ENCODE measurements at places on chromosomes 7 and 10.

DNA sequence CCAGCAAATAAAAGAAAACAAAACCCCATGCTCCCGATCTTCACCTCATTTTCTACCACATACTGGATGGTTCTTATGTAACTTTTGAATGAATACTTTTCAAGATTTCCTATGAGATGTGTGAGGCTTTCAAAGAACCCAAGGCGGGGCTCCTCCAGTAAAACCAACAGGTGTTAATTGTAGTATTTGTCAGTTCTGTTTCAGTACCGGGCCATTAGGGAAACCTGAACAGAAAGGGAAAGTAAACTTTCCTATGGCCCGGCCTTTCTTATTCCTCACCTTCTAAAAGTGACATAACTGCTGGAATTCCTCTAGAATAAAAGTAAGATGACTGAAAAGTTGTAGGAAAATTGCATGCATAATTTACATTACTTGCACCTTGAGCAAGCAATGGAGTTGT, 672.9 kb downstream of the MAGI2 start:
- no peak for DNase-seq

DNA sequence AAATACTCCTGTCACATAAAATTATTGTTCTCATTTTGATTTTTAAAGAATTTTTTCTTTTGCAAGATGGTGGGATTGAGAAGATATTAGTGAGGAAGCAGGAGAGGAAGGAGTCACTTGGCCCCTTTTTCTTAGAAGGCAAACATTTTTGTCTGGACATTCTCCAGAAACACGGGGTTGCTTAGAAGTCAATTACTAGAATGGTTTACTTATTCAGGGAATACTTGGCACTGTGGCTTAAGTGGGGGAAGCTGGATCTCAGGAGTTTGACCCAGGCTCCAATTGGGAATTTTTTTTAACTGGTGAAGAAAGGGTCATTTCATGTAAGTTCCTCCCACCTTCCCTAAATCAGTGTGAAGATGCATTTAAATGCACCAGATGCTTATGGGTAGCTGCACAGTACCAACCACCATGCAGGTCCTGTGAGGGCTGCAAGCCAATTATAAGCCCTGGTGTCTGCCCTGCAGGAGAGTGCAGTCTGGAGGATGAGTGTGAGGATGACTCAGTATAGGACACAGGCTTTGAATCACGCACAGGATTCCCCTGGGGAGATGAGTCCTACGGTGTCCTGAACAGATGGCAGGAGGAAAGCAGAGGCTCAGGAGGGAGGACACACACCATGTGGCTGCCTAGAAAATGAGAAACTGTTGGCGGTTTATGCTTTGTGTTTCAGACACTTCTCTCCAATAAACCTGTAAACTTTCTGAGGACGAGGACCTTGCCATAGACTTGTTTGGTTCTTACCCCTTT, 299.1 kb downstream of the PLXNA4 start:
- no peak for DNase-seq

- no peak for DNase-seq
Measured at GRCh38 chr10:117547016-117547715, 4.6 kb downstream of the EMX2 start.

- no peak for DNase-seq
Measured at GRCh38 chr7:80767654-80768053, 129.2 kb downstream of the CD36 start.

DNA sequence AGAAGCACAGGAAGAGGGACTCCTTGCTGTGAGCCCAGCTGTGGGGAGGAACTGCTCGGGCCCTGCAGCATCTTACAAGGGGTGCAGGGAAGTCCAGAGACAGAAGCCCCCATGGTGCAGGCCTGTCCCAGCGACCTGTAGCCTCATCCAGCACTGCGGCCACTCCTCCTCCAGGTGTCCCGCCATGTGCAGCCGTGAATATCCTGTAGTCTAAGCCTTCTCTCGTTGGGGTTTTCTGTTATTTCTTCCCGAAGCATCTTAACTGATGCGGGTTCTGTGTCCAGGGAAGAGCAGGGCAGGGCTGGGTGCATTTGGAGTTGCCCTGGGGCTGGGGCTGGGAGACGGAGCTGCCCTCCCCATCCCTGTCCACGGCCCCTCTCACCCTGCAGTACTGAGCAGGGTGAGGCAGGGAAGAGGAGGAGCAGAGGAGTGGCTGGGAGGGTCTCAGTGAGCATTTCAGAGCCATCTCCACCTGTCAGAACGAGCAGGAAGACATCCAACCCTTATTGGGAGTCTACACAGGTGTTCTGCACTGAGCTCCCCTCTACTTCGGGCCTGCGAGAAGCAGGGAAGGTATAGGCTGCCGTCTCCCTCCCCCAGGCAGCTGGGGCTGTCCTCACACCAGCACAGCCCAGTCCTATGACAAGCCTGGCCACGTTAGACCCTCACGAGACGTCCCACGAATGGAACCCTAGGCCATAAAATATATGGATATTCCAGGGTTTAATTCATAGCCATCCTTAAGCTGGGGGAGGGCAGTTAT, 494.5 kb downstream of the DNAJB6 start:
- no peak for DNase-seq

DNA sequence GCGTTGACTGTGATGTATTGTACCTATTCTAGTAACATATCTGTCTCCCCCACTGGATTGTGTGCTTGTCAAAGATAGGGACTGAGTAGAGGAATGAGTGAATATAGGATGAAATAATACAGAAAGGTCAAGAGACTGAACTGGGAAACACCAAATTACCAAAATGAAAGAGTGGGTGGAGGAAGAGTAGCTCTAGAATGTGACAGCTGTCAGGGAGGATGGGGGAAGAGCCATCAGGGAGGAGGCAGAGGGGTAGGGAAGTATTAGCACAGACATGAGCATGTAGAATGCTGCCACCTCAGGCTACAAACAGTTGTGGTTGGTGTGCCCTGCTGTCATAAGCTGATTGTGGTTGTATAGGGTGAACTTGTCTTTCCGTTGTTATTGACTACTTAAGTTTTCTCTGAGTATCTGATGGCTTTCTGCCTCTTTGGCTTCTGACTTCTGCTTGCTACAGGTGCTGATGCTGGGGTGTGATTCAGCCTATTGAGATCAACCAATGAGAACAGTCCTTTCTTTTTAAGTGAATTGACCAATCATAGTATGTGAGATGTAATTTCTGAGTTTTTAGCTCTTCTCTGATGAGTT, 5.6 kb downstream of the CCSER2 start:
- DNase-seq = peak; percentile 21

DNA sequence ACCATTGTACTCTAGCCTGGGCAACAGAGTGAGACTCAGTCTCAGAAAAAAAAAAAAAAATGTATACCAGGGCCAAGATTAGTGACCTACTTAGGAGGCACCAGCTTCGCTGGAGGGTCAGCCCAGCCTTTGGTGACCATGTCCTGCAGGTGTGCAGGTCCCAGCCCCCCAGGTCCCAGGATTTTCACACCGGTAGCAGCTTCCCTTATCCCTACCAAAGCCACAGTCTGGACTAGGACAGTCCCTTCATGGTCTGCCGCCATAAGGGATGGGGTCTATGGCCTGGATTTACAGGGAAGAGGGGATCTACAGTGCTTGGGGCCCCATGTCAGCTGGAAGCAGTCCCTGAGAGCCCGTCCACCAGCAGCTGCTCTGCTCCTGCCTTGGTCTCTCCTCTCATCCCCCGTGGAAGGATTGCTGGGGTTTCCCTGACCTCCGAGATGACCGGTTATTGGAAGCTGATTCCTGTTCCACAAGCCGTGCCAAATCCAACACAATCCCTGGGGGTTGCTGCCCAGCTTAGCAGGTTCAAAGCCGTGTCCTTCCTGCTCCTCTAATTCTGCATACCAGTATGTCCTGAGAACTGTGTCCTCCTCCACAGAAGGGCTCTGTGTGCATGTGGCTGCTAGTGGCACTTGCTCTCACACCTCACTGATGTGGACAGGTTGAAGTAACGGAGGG, 11.0 kb upstream of the NDUFB2 start:
- DNase-seq = no peak

GRCh38 chr10:48463318-48464003, 141.4 kb downstream of the ARHGAP22 start:
- DNase-seq = no peak

- no peak for DNase-seq
Measured at GRCh38 chr10:787933-788651, 98.6 kb upstream of the DIP2C start.

DNA sequence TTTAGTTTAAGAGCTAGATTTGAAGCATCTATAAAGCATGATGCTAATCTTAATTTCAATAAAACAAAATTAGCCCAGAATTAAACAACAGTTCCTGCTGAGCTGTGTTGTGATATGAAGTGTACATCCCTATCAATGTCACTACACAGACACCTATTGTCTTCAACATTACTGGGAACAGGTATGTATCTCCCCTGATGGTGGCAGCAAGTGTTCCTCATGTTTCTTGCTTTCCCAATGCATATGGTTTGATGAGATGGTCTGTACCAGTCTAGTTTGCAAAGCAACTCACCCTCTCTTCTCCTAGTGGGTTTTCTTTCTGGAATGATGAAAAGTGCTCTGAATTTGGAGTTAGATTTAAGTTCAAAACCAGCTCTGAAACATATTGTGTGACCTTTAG, 38.1 kb downstream of the TSPAN12 start:
- no peak for DNase-seq

- DNase-seq = no peak
Measured at GRCh38 chr10:128147064-128147463, 20.8 kb upstream of the MKI67 start.

DNA sequence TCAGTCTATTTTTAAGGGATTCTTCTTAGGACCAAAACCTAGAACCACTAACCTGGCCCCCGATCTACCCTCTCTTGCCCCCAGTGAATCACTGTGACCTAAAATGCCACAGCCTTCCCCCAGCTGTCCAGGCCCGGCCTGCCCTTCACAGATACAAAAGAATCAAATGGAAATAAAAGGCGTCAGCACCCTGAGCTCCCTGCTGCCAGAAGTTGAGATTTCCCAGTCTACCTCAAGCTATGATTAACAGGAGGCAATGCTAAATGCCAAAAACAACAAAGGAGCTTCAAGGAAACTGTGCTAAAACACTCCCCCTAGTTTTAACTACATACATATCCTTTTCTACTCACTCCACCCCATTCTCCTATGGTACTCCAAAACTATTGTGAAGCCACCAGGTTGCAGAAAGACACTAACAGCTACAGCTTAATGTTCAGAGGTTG, 67.8 kb downstream of the GSAP start:
- DNase-seq = no peak

DNA sequence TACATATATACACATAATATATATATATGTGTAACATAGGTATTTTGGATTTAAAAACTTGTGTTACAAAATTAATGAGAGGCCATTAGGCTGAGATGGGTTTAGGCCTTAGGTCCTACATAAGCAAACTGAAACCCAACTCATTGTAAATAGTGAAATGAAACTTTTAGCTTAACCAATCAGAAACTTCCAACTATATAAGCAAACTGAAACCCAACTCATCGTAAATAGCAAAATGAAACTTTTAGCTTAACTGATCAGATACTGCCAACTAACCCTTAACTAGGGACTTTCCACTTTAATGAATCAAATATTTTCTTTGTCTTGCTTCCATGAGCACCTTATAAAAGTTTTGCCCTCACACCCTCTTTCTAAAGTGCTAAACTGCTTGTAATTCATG, 17.3 kb upstream of the SAMD9L start:
- no peak for DNase-seq

- no peak for DNase-seq
Measured at GRCh38 chr10:103793920-103794883, 61.2 kb downstream of the SH3PXD2A start.

DNA sequence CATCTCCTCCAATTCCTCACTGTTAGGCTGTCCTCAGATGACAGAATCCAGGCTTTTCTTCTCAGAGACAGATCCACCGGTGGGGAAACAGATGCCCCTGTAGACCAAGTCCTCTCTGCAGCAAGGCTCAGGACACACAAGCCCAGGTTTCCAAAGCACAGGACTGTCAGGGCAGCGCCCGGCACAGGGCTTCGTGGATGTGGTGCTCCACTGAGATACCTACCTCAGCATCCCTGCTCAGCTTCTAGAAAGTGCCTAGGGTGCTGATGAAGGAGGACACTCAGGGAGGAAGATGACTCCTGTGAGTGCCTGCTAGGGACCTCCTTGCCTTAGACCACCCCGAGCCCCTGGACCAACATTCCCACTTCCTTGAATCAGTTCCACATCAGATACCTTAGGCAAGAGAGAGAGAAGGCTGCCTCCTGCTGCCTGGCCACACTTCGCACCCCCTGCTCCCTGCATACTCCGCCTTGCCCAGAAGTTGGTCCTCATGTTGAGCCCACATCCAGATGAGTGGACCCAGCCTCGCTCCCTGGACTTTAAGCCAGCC, 8.9 kb upstream of the RBP3 start:
- DNase-seq = no peak

- DNase-seq = no peak
Measured at GRCh38 chr10:116696919-116697318, 45.4 kb downstream of the HSPA12A start.

- no peak for DNase-seq
Measured at GRCh38 chr10:82736305-82736704, 861.3 kb downstream of the NRG3 start.

- DNase-seq = no peak
Measured at GRCh38 chr10:123427165-123427786, 238.9 kb upstream of the GPR26 start.

GRCh38 chr10:1788401-1788800, 51.1 kb upstream of the ADARB2 start:
- no peak for DNase-seq

DNA sequence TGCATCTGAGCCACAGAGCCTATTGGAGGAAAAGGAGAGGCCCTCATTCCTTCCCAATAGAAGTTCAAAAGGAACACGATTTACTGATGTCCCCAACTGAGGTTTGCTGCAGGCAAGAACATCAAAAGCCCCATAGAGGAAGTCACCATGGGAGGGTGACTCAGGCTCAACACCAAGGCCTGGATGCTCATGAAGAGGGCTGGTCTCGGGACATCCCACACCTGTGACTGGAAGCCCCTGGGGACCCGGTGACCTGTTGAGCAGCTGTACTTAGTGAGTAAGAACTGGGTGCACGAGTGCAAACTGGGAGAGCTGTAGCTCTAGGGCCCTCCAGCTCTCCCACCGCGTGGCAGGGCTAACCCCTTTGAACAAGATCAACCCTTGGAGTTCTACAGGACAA, 38.0 kb downstream of the CYTH3 start:
- DNase-seq = no peak

DNA sequence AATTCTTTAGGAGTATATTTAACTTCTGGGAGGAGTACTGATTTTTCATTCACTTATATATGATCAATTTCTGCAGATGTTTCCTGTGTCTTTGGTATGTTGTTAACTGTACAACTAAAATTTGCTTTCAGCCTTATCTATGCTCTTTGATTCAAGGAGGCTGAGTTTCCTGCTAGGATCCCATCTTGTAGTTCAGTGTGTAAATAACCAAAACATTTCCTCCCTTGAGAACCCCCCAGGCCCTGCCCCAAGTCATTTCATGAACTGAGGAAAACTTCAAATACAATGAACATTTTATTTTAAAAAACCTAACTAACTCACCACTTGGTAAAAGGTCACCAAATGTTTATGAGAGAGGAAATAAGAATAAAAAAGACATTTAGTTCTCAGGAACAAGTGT, 55.5 kb downstream of the VWA2 start:
- no peak for DNase-seq

GRCh38 chr10:17586821-17587234, 30.3 kb downstream of the HACD1 start:
- DNase-seq = no peak

All from T-helper 2 cell (primary cell).